ENCODE measurements at places on chromosomes 13 and 19. TPM values are rescaled to one million over a fixed set of nuclear protein-coding genes. Genes with fewer than 3 reads are reported as not detected.

DNA sequence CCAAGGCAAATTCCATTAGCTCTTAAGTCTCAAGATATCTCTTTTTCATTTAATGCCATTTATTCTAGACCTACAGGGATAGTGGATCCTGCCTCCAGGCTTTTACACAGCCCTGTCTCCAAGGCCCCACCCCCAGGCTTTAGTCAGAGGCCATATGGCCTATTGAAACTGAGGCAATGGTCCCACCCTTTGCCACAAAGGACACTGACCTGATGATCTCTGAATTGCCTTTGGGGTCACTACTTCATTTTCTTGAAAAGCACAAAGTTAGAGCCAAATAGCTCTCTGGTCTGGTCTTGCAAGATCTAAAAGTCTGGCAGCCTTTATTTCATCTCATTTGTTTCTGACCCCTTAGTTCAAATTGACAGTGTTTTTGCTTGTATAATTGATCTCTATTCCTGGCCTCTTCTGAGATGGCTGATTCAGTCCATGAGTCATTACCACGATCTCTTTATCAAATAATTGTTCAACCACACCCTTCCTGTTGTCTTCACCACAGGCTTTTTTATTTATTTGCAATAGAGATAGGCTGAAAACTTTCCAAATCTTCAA lies 209.8 kb downstream of the FGF14 start:
- peak; percentile 17 for DNase-seq

DNA sequence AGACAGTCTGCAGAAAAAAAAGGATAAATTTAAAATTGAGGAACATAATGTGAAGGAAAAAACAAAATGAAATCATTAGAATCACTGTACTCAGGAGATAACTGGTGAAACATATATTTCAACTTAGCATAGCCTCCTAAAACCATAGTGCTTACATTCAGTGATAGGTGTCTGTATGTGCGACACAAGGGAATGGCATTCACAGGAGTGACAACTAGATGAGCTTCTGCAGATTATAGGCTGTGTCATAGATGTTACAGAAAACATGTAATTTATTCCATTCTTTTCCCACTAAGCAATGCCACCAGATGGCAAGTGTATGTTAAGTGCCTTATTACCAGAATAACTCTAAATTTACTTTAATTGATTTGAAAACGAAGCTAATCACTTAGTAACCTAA lies 960.0 kb upstream of the PCDH20 start:
- no peak for DNase-seq

Gene C19orf67
- total RNA-seq = not detected

DNA sequence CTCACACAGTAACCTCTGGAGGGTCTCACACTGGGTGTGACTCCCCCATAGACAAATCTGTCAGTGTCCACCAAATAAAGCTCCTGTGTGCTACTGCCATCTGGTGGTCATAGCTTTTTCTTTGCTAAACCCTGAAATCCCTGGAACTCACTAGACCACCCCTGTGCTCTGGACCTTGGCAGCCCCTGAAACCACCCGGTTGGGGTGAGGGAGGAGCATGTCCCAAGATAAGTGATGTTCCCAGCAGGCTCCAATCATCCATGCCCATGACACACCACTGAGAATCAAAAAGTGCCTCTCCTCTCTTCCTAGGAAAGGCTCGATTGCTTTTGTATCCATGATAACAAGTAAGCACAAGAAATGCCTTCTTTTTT lies 6.5 kb upstream of the HSD17B14 start:
- DNase-seq = peak; percentile 82

- DNase-seq = no peak
Measured at GRCh38 chr19:51127755-51128154, 3.0 kb downstream of the SIGLEC9 start.

Gene EPS8L1
- 17.5 TPM for total RNA-seq
